Activated CD4-positive, alpha-beta T cell treated with anti-CD3 and anti-CD28 coated beads for 36 hours (primary cell): ENCODE measurements at places on chromosomes 13 and 19.

DNA sequence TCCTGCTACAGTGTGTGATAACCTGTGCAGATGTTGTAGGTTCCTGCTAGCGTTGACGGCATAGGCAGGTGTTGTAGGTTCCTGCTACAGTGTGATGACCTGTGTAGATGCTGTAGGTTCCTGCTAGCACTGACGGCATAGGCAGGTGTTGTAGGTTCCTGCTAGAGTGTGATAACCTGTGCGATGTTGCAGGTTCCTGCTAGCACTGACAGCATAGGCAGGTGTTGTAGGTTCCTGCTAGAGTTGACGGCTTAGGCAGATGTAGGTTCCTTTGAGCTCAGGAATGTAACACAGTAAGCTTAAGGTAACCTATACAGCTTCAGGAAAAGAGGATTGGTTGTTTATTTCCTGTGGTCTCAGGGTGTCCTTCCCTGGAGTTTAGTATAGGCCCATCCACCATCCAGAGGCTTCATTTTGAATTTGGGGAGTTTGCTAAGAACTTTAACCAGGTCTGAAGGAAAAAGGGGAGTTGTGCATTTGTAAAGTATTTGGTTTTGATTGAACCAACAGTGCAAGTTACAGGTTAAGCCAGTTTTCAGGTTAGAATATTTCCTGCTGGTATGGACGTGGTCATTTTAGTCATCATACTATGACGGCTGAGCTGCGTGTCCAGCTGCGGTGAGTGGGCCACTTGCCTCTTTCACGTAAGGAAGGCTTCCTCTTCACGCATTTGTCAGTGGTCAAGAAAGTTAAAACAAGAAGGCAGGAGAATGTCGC, 53.8 kb downstream of the ATP11A start:
- no peak for DNase-seq

GRCh38 chr13:97327506-97328221, 105.5 kb downstream of the MBNL2 start:
- DNase-seq = no peak

DNA sequence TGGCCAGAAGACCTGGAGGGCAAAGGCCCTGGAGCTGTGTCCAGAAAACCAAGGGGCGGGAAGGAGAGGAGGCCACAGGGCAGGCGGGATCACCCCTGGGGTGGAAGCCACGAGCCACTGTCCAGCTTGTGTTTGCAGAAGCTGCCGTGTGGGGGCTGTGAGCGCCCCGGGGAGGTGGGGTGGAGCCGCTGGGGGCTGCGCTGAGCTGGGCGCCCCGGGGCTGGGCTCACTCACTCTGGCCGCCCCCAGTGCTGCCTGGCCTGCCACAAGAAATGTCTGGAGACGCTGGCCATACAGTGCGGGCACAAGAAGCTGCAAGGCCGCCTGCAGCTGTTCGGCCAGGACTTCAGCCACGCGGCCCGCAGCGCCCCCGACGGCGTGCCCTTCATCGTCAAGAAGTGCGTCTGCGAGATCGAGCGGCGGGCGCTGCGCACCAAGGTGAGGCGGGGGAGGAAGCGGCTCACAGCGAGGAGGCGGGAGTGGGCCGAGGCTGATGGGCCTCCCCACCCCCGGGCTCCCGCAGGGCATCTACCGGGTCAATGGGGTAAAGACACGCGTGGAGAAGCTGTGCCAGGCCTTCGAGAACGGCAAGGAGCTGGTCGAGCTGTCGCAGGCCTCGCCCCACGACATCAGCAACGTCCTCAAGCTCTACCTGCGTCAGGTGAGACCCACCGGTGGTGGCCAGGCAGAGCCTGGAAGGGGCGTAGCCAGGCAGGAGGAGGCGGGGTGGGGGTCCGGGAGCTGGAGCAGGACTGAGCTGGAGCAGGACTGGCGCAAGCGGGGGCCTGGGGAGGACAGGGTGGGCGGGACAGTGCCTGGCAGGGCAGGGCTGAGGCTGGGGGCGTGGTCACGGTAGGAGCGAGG, 13.6 kb downstream of the POLR2E start:
- DNase-seq = no peak

GRCh38 chr13:93881411-93881810, 598.1 kb downstream of the DCT start:
- DNase-seq = no peak

- DNase-seq = no peak
Observed at GRCh38 chr13:97266332-97266731, 44.2 kb downstream of the MBNL2 start.

DNA sequence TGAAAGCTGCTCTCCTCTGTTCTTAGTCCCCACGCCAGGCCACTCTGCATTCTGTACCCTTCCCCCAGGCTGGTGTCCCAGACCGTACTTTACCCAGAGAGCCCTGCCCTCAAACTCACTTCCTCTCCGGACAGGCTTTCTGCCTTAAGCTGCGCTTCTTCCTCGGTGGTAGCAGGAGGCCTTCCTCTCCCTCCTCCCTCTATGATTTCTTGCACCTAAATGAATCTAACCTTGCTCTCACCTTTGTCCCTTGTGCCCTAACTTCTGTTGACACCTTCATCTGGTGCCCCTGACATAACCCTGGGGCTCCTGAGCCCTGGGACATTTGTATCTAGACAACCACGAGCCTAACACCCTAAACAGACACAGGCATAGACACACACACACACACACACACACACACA, 29.6 kb upstream of the CEACAM21 start:
- peak; percentile 61 for DNase-seq

DNA sequence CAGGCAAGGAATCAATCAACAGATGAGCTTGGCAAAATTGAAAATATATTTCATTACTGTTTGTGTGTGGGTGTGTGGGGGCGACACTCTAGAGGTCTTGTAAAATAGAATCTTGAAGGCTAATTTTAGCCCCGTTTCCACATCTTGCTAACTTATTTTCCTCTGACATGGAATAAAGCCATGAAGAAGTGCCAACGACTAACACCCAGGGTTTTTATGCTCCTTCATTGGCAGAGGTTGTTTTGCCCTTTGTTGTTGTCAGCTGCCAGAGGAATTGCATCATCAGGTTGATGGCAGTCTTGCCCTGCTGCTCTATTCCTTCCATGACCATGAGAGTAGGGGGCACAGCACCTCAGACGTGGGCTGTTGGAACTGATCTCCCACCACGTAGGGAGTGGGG, 30.6 kb upstream of the FAM216B start:
- DNase-seq = no peak

GRCh38 chr19:28397306-28397705, 815.6 kb downstream of the UQCRFS1 start:
- no peak for DNase-seq

DNA sequence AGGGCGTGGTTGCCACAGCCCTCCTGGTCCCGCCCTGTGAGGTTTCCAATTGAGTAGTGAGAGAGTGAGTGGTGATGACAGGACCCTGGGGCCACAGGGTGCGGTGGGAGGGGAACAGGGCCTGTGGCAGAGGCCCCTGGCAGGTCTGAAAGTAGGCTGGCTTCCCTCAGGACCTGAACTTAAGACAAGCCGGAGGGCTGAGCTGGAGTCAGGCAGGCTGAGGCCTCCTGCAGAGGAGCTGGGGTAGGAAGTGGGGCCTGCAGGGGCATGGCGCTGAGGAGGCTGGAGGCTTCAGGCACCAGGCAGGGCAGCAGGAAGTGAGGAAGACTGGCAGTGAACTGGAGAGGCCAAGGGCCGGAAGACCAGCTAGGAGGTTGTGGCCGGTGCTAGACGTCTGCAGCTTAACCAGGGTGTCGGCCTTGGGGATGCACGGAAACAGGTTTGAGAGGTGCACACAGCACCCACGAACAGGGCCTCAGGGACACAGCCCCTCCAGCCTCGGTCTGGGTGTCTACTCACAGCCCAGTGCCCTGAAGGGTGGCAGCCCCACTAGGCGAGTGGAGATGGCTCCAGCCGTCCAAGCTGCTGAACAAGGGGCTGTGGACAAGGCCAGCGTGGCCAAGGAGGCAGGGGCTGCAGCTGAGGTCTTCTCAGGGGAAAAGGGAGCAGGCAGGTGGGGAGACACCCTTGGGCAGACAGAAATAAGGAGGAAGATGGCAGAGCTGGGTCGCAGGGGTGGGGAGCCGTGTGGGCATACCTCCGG, 17.8 kb downstream of the POP4 start:
- peak; percentile 87 for DNase-seq

- no peak for DNase-seq
Observed at GRCh38 chr13:111025310-111025709, 89.8 kb upstream of the ARHGEF7 start.

DNA sequence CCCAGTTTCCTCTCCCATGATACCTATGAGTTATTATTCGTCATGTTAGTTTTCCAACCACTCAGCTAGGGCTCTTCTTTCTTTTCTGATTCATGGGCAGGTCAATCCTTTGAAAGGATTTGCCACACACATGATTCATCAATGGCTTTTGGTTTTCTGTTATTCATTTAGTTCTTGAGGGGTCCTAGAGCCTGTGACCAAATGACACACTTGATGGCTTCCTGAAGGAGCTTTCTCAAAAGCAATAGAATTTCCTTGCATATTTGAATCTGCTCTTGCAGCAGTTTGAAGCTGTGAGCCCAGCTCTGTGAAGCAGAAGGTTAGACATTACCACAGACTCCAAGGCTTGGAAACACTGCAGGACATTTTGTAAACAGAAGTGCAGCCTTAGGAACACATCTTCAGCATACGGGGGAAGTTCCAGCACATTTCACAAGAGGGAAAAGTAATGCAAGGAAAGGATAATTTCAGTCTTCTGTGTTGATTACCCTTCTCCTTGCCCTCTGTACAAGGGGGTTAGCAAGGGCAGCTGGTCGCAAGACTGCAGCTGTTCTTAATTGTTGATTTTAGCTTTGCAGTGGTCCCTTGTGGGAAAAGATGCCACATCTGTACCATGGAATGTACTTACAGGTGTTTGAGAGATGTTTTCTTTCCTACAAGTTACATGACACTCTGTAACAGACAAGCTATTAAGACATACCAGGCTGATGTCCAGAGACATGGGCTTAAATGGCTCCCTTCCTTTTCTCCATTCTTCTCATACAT, 338.6 kb downstream of the KCNRG start:
- DNase-seq = no peak

GRCh38 chr19:51339313-51339686, 2.6 kb downstream of the VSIG10L start:
- DNase-seq = no peak

- no peak for DNase-seq
Observed at GRCh38 chr13:26052337-26052736, 521 bp upstream of the SHISA2 start.

- no peak for DNase-seq
Observed at GRCh38 chr13:19657872-19658591, 24.6 kb downstream of the MPHOSPH8 start.
